ENCODE measurements at places on chromosomes 6 and 20. TPM values are rescaled to one million over a fixed set of nuclear protein-coding genes. Genes with fewer than 3 reads are reported as not detected.

Gene SLC17A3
- not detected for polyA plus RNA-seq

Gene OPN5
- not detected for polyA plus RNA-seq

Gene RAMACL
- 0.41 TPM for polyA plus RNA-seq

Gene MICA
- polyA plus RNA-seq: 3.5 TPM

Gene IL20RA
- not detected for polyA plus RNA-seq

Gene NNAT
- polyA plus RNA-seq: not detected

Measured in CD4-positive, alpha-beta memory T cell (primary cell).